Thyroid gland (tissue), 4 donors: ENCODE measurements at places on chromosomes 16 and 17. TPM values are rescaled to one million over a fixed set of nuclear protein-coding genes. Genes with fewer than 3 reads are reported as not detected.
A peak's percentile ranks its signal among the peaks of the same experiment; 100 is the strongest.

The CD68 gene
- 52.0 TPM for total RNA-seq

The OR1A1 gene
- total RNA-seq, result not detected

The TLE7 gene
- total RNA-seq, result not detected

DNA sequence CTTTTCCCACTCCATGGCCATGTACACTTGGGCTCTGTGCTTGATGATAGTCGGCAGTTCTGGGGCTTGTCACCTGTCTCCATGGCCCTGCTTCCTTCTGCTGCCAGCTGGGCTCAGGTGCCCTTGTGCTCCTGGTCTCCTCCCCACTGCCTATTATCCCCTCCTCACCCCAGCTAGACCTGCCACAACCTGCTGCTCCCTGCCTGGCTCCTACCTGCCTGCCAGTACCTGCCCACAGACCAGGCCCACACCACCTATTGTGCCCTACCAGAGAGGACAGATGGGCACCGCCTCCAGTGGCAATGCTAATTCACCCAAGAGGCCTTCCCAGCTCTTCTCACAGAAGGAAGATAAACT lies 538 bp upstream of the RAPGEFL1 start:
- no peak overlapping the region for H3K4me3 ChIP-seq
- H3K36me3 ChIP-seq, result peaks cover 12% of the 10 kb centered on the region
- peaks cover 19% of the 10 kb centered on the region for H3K4me1 ChIP-seq
- DNase-seq, result peak; percentile 15
- H3K27ac ChIP-seq, result no peak overlapping the region
- H3K27me3 ChIP-seq, result no peaks in the 10 kb centered on the region

DNA sequence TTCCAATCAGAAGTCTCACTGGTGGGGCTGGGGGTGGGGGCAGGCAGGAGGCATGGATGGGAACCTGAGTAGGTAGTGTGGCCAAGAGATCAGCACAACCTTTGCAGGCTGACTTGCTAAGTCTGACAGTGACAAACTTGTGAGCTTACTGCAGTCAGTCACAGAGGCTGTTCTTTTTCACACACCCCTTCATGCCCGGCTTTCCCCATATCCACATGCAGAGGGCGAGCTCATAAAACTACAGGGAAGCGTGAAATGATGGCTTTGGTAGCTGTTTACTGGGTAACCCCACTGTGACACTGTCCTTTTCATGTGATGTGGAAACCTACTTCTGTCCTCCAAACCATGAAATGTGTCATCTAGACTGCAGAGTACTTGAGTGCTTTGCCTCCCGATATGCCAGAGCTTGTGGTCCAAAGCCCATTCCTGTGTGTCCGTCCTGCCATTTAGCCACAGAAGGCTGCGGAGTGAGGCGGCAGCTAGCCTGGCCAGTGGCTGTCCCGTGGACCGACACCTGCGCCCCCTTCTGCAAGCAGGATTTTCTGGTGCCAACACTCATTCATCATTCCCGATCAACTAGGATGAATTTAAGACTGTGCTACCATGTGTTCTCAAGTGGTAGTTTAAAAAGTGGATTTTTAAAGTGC lies 9.8 kb downstream of the GEMIN4 start:
- H3K36me3 ChIP-seq, result peaks cover 15% of the 10 kb centered on the region
- H3K27ac ChIP-seq, result no peak overlapping the region

- no peaks in the 10 kb centered on the region for H3K27me3 ChIP-seq
- DNase-seq, result no peak
- no peak overlapping the region for H3K4me3 ChIP-seq
- H3K4me1 ChIP-seq, result no peaks in the 10 kb centered on the region
Measured at GRCh38 chr16:29686740-29687332, 7.9 kb downstream of the QPRT start.

GRCh38 chr17:76492989-76493501 lies 8.2 kb downstream of the RHBDF2 start:
- DNase-seq, result peak; percentile 37
- peaks cover 60% of the 10 kb centered on the region for H3K4me1 ChIP-seq
- H3K36me3 ChIP-seq, result no peaks in the 10 kb centered on the region
- H3K27ac ChIP-seq, result peak overlapping the region; percentile 78

GRCh38 chr16:75072239-75072947 lies 44.2 kb downstream of the LDHD start:
- no peak for DNase-seq
- H3K4me3 ChIP-seq, result no peak overlapping the region
- no peaks in the 10 kb centered on the region for H3K27me3 ChIP-seq
- H3K36me3 ChIP-seq, result no peaks in the 10 kb centered on the region
- no peak overlapping the region for H3K27ac ChIP-seq

DNA sequence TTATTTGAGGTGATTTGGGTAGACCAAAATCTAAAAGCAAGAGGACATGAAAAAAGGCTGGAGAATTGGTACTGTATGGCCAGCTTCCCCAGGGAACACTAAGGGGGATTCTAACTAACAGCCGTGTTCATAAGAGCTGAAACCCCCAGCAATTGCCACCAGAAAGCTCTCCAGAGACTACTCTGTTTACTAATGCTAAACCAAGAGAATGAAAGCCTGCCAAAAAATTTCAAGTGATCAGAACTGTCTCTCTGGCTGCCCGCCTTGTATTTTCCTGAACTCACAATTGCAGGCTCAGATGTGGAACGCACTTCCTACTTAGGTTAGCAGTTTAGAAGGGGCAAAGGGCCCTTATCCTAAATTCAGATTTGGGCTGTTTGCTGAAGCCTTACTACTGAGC lies 24.1 kb downstream of the MYH10 start:
- no peaks in the 10 kb centered on the region for H3K36me3 ChIP-seq
- H3K27ac ChIP-seq, result peak overlapping the region; percentile 33
- DNase-seq, result peak; percentile 55
- H3K27me3 ChIP-seq, result no peaks in the 10 kb centered on the region
- no peak overlapping the region for H3K4me3 ChIP-seq
- peaks cover 12% of the 10 kb centered on the region for H3K4me1 ChIP-seq

DNA sequence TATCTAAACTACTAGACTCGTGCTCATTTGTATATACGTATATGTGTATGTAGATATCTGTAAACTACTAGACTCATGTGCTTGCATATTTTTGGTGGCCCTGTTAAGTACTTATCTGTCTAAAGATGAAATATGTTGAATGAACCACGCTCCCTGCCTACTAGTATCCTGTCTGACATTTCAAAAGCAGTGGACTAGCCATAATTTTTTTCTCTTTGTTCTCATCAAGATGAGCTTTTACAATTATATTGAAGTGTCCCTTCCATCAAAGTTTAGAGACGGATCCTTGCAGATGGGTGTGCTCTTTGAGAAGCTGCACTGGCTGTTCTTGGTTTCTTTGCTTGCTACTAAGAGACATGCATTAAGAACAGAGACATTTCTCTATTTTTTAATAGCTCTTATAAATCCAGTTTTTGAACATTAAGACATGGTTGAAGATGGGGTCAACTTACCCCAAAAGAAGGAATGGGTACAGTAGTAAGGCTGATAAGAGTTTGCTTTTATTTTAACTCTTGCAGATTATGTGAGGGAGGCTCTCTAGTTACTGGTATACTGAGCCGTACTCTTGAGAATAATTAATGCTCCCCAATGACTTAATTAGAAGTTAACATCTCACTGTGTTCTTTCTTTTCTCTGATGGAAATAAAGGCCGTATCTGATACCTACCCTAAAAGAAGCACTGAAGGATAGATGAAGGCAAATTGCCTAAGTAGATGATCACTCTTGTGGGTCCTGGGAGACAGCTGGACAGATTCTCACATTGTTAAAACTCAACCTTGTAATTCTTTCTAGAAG lies 3.4 kb downstream of the CNTNAP4 start:
- DNase-seq, result no peak
- H3K4me3 ChIP-seq, result no peak overlapping the region
- no peaks in the 10 kb centered on the region for H3K4me1 ChIP-seq
- H3K27me3 ChIP-seq, result no peaks in the 10 kb centered on the region

GRCh38 chr16:53822936-53823529 lies 119.1 kb downstream of the FTO start:
- H3K4me3 ChIP-seq, result no peak overlapping the region
- H3K27me3 ChIP-seq, result no peaks in the 10 kb centered on the region
- H3K36me3 ChIP-seq, result peaks cover 8% of the 10 kb centered on the region
- DNase-seq, result no peak

- H3K36me3 ChIP-seq, result no peaks in the 10 kb centered on the region
- no peaks in the 10 kb centered on the region for H3K4me1 ChIP-seq
- no peaks in the 10 kb centered on the region for H3K27me3 ChIP-seq
- H3K27ac ChIP-seq, result no peak overlapping the region
Measured at GRCh38 chr16:79662669-79663313, 62.3 kb upstream of the MAF start.

GRCh38 chr16:35557731-35558130 lies 2098.3 kb downstream of the TP53TG3F start:
- H3K36me3 ChIP-seq, result no peaks in the 10 kb centered on the region
- DNase-seq, result no peak

DNA sequence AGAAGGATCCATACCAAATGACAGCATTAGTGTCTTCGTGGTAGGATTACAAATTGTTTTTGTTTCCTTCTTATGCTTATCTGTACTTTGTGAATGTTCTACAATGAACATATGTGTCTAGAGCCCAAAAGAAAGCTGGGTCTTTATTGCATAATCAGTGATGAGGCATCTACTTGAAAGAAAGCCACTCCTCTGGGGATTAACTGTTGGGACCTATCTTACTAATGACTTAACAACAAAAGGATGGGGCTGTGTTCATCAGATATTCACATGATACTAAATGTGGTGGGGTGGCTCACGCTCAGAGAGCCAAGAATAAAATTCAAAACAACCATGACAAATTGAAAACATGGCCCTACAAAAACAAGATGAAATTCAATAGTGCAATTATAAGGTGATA lies 160.2 kb downstream of the RGS9 start:
- H3K27ac ChIP-seq, result no peak overlapping the region
- H3K4me1 ChIP-seq, result no peaks in the 10 kb centered on the region
- H3K36me3 ChIP-seq, result no peaks in the 10 kb centered on the region
- H3K4me3 ChIP-seq, result no peak overlapping the region

GRCh38 chr17:49694847-49695697 lies 12.7 kb downstream of the SLC35B1 start:
- DNase-seq, result peak; percentile 64
- H3K4me1 ChIP-seq, result peaks cover 16% of the 10 kb centered on the region
- no peaks in the 10 kb centered on the region for H3K27me3 ChIP-seq
- no peak overlapping the region for H3K27ac ChIP-seq
- H3K4me3 ChIP-seq, result no peak overlapping the region
- H3K36me3 ChIP-seq, result peaks cover 4% of the 10 kb centered on the region

GRCh38 chr17:14813649-14814370 lies 451.3 kb downstream of the PMP22 start:
- no peaks in the 10 kb centered on the region for H3K36me3 ChIP-seq
- peak; percentile 3 for DNase-seq
- H3K27me3 ChIP-seq, result no peaks in the 10 kb centered on the region
- no peaks in the 10 kb centered on the region for H3K4me1 ChIP-seq
- H3K4me3 ChIP-seq, result no peak overlapping the region

DNA sequence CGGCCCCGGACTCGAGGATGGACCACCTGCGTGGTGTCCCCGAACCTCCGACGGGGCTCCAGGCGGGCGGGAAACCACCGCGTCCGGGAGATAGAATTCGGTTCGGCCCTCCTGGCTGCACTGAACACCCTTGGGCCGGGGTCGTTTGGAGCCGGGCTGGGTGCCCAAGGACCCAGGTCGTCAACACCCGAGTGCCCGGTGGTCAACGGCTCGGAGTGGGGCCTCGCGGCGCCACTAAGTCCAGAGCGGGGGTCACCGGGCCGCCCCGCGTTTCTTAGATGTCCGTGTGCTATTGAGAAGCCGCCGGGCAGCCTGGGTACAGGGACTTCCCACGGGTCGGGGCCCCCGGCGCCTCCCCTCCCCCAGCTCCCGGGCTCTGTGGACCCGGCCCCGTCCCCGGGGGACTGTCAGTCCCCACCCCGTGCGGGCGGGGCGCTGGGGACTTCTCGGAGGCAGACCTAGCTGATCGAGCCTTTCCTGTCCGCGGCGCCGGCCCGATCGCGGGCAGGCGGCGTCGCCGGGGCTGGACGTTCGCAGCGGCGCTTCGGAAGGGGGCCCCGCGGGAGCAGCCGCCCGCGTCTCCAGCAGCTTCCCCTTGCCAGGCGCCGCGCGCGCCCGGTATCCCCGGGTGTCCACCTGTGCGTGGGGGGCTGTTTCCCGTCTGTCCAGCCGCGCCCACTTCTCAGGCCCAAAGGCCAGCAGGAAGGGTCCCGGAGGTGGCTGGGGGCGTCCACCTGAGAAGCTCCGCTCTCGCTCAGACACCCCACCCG lies 655 bp upstream of the NPTX1 start:
- H3K27ac ChIP-seq, result no peak overlapping the region
- no peaks in the 10 kb centered on the region for H3K36me3 ChIP-seq
- H3K4me3 ChIP-seq, result no peak overlapping the region
- DNase-seq, result no peak
- peaks cover 44% of the 10 kb centered on the region for H3K4me1 ChIP-seq
- H3K27me3 ChIP-seq, result peaks cover 44% of the 10 kb centered on the region

GRCh38 chr17:78763561-78763960 lies 18.5 kb downstream of the CYTH1 start:
- no peaks in the 10 kb centered on the region for H3K36me3 ChIP-seq
- peaks cover 26% of the 10 kb centered on the region for H3K4me1 ChIP-seq
- H3K27me3 ChIP-seq, result no peaks in the 10 kb centered on the region
- no peak for DNase-seq
- H3K27ac ChIP-seq, result no peak overlapping the region

DNA sequence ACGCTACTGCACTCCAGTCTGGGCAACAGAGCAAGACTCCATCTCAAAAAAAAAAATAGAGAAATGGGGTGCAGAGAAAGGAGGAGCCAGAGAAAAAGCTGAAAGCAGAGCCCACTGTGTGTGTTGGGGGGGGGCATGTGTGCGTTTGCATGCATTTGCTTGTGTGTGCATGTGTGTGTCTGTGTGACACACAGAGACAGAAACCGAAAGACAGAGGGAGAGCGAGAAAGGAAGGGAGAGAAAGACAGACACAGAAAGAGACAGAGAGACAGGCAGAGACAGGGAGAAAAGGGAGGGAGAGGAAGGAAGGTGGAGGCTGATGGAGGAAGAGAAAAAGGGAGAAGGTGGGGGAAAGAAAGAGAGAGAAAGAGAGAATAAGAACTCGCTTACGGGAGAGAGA lies 9.8 kb upstream of the CIITA start:
- DNase-seq, result no peak
- H3K36me3 ChIP-seq, result no peaks in the 10 kb centered on the region
- no peak overlapping the region for H3K4me3 ChIP-seq
- H3K27me3 ChIP-seq, result no peaks in the 10 kb centered on the region
- no peak overlapping the region for H3K27ac ChIP-seq
